AG20443 (cell line): ENCODE measurements at places on chromosomes 7 and 10.

GRCh38 chr10:13168781-13169180 lies 7.4 kb downstream of the MCM10 start:
- no peak for DNase-seq

DNA sequence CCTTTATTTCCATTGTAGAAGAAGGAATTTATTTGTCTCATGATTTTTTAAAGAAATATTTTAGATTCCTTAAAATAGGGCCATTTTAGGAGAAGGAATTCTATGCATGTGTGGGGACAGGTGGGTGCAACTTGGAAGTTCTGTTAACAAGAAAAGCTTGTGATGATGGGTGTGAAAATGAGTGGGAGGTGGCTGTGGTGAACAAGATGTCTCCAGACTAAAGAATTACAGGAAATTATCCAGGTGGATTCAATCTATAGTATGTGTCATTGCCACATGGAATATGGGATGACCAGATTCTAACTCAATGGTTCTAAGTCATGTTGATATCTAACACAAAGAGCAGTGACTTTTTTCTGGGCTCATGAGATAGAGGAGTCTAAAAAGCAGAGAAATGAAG lies 229.6 kb upstream of the IGFBP3 start:
- no peak for DNase-seq

DNA sequence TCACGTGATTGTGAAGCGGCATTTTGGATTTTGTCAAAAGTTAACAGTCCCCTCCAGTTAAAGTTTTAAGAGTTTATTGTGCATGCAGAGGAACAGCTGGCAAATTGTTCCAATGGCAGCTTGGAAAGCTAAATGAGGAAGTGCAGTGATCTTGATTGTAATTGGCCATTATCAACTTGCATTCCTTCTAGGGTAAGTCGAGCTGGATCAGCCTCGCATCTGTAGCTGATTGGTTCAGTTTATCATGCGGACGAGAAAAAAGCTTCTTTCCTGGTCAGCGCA lies 566 bp downstream of the ZNF789 start:
- peak; percentile 72 for DNase-seq

GRCh38 chr10:120710076-120710475 lies 141.1 kb upstream of the WDR11 start:
- no peak for DNase-seq

GRCh38 chr10:65838811-65839210 lies 1087.0 kb upstream of the LRRTM3 start:
- DNase-seq: no peak

DNA sequence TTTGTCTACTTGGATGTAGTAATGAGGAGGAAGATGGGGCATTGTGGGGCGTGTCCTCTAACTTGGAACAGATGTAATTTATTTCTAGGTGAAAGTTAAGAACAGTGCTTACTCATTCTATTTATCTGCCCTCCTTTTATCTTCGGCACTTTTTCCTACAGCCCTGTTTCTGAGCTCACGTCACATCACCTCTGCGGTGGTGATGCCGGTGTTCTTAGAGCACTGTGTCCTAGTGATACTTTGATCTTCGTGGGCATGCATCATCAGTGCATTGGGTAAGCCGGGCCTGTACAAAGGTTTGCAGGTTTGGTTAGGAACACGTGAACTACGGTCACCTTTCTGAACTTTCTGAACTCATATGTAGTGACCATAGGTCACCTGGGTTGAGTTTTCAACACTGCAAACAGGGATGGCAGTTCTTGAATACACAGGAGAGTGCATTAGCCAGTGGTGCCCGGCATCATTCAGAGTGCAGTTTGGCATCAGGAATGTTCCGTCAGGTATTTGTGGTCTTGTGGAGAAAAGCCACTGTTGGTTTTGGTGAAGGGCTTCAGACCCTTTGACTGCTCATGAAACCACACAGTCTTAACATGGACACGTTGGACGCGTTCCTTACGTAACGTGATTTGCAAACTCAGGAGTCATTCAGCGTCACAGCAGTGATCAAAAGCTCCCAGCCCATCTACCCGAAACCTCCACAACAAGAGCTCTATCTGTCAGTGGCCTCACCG lies 5.6 kb downstream of the POR start:
- DNase-seq: no peak

- peak; percentile 47 for DNase-seq
Measured at GRCh38 chr10:43962346-43963191, 313.9 kb upstream of the ZNF32 start.

DNA sequence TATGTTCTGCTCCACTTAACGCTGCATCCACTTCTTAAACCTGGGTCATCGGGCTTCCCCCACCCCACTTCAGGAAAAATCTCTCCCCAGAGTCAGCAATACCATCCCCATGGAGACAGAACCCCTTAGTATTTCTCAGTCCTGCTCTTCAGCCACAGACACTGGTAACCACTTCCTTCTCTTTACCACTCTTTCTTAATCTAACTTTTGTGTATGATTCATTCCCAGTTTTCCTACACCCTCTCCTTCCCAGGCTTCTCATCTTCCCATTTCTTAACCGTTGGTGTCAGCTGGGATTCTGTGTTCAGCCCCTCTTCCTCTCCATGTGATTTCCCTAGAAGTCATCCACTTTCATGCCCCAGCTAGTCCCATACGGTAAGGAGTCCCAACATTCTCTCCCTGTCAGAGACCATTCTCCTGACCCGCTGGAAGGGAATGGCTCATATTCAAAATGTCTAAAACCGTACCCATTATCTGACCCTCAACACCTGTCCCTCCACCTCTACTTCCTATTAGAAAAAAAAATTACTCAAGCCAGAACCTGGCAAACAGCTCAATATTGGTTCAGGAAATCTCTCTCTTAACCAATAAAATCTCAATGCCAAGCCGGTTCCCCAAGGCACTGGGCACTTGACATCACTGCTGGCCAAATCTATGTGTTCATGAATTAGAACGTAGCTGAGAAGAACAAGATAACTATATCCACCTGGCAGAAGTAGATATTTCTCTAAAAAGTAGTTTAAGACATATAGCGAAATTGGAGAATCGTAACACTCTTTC lies 89.4 kb downstream of the DGKI start:
- DNase-seq: peak; percentile 32

DNA sequence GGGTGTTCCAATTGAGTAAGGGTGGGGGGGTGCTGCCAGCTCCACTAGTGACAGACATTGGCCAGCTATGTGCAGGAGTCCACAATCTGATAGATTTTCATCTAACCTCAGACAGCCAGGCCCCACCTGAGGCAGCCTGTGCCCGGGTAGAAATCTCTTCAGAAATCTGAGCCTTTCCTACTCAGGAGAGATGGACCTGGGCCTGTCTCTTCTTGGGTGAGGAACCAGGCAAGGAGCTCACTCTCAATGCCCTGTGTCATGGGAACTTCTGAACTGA lies 86.9 kb downstream of the UBE2H start:
- no peak for DNase-seq

DNA sequence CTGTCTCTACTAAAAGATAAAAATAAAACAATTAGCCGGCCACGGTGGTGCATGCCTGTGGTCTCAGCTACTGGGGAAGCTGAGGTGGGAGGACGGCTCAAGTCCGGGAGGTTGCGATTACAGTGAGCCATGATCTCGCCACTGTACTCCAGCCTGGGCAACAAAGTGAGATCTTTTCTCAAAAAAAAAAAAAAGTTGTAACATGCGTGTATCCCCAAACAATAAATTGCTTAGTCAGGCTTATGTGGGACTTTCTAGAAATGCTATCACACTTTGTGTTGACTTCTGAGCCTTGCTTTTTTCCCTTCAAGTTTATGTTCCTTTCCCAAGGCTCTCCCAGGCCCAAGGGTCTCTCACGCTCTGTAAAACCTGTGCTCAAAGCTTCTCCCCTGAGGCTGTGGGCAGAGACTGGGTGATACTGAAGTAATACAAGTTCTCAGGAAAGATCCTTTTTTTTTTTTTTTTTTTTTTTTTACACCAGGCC lies 88.0 kb upstream of the TNS3 start:
- DNase-seq: no peak

DNA sequence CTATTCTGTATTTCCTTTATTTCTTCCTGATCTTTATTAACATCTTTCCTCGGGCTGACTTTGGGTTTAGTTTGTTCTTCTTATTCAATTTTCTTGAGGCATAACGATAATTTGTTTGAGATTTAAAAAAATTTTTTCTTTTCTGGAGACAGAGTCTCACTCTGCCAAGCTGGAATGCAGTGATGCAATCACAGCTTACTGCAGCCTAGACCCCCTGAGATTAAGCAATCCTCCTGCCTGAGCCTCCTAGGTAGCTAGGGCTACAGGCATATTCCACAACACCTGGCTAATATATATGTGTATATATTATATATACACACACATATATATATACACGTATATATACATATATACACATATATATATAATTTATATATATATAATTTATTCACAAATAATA lies 540.2 kb downstream of the NXPH1 start:
- DNase-seq: no peak

GRCh38 chr7:142298009-142298408 lies 40.2 kb upstream of the PRSS58 start:
- no peak for DNase-seq

- peak; percentile 16 for DNase-seq
Measured at GRCh38 chr10:18658271-18659124, 733 bp upstream of the ARL5B start.

DNA sequence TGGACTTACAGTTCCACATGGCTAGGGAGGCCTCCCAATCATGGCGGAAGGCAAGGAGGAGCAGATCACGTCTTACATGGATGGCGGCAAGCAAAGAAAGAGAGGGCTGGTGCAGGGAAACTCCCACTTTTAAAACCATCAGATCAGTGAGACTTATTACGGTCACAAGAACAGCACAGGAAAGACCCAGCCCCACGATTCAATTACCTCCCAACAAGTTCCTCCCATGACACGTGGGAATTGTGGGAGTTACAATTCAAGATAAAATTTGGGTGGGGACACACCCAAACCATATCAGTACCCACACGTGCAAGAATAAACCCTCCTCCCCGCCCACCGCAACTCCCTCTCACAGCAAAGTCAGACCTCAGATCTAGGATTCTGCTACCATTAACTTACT lies 4.5 kb upstream of the AIFM2 start:
- DNase-seq: no peak

DNA sequence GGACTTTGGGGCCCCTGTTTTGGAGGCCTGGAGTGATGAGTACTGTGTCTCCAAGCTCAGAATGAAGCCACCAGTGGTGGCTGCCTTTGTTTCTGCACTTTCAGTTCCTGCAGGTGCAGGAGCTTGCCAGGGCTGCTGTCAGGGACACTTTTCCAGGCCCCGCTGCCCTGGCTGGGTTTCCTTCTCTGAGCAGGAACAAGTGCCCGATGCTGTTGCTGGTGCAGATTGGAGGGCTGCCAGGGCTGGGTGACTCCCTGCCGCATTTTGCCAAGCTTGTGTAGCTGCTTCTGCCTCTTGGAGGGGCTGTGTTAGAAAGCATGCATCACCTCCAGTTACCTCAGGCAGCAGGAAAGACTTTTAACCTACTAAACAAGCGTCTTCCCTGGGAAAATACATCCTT lies 211.1 kb downstream of the MGMT start:
- no peak for DNase-seq

DNA sequence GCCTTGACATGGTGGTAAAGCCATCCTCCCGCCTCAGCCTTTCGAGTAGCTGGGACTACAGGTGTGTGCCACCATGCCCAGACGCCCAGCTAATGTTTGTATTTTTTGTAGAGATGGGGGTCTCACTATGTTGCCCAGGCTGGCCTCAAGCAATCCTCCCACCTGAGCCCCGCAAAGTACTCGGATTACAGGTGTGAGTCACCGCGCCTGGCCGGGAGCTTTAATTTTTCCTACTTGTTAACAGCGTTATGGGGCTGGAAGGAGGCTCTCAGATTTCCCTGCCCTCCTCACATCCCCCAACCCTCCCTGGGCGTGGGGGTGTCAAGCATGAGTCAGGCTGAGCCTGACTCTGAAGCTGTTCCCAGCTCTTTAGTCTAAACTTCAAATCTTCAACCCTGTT lies 8.3 kb downstream of the ALKBH4 start:
- no peak for DNase-seq

DNA sequence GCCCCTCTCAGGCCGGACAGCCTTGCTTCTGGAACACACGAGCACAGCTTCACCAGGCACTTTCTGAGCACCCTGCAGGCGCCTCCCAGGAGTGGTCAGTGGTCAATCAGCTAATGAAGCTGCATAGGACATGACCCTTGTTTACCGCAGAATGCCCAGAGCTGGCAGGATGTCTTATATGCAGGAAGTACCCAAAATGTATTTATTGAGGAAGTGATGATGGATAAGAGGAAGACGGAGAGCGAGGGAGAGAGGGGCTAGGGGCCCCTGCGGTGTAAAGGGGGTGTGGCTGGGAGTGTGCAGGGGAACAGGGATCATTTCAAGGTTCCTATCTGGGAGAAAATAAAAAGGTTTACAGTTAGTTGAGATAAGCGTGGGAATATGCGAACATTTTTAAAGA lies 3.3 kb downstream of the CYP2E1 start:
- no peak for DNase-seq

DNA sequence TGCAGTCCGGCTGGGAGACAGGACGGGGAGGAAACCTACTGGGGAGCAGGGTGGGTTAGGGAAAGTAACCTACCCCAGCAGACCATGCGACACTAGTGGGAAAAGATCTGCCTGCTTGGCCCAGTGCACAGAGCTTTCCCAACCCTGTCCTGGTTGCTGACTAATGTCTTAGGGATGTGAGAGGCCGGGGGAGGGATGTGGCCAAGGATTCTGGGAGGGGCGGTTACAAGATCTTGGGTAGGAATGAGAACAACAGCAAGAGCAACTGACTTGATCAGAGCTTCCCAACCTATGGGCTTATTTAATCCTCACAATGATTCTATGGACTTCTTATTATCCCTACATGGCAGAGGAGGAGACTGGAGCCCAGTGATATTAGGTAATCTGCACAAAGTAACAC lies 24.0 kb upstream of the EIF5AL1 start:
- peak; percentile 96 for DNase-seq
